T-helper 17 cell (primary cell): ENCODE measurements at places on chromosomes 1 and 21. TPM values are rescaled to one million over a fixed set of nuclear protein-coding genes. Genes with fewer than 3 reads are reported as not detected.

VAMP3 gene
- 59.3 TPM for total RNA-seq

- H3K36me3 ChIP-seq, result no peaks in the 10 kb centered on the region
- peaks cover 14% of the 10 kb centered on the region for H3K27me3 ChIP-seq
- no peak for DNase-seq
- H3K4me3 ChIP-seq, result no peak overlapping the region
Measured at GRCh38 chr1:234490793-234491479, 12.0 kb upstream of the TARBP1 start.

DNA sequence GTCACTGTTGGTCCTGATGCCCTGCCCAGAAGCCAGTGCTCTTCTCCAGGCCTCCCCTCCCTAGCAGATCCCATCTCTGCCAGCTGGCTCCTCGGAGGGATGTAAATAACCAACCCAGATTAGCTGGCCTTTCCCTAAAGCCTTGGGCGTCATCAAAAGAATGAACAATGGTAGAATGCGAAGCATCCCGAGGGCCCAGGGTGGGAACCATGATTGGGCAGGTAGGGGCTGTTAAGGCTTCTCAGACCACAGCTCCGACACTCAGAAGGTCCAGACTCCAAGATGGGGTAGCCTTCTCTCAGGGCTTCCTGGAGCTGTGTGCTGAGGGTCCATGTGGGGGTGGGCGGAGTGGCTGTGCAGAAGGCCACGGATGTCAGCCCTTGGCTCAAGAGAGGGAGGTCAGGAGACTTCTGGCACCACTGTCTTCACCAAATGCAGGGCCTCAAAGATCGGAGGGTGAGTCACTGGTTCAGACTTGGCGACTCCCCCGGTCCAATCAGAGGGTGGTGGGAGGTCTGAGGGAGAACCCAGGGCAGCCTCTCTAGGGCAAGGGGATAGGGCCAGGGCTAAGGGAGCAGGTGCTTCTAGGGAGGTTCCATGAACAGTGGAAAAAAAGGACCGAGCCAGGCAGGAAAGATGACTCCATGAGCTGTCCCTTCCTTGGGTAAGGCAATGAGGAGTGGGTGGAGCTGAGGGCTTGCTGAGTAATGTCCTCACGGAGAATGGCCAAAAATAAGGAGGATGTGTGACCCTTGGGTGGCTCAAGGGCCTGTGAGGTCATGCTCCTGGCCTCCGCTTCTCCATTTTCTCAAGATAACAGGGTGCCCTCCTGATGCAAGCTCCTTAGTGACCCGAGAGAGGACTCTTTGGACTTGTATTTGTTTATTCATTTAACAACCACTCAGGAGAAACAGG lies 58.4 kb upstream of the EPS8L3 start:
- no peak overlapping the region for H3K27ac ChIP-seq
- DNase-seq, result no peak
- H3K36me3 ChIP-seq, result no peaks in the 10 kb centered on the region
- H3K27me3 ChIP-seq, result no peaks in the 10 kb centered on the region
- no peak overlapping the region for H3K4me3 ChIP-seq

SON gene
- 324 TPM for total RNA-seq

DNA sequence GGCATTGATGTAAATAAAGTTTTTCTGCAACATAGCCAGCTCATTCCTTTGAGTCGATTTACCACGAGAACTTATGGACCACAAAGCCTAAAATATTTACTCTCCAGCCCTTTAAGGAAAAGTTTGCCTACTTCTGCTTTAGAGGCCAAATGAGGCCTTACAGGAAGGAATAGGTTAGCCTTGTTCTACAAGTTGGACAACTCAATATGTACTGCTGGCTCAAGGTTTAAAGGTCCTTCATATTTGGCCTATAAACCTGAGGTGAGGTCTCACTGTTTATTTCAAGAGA lies 144.5 kb upstream of the DNAH14 start:
- H3K4me1 ChIP-seq, result peaks cover 5% of the 10 kb centered on the region
- H3K27me3 ChIP-seq, result peaks cover 12% of the 10 kb centered on the region
- no peak overlapping the region for H3K4me3 ChIP-seq
- no peak overlapping the region for H3K27ac ChIP-seq
- DNase-seq, result no peak

DNA sequence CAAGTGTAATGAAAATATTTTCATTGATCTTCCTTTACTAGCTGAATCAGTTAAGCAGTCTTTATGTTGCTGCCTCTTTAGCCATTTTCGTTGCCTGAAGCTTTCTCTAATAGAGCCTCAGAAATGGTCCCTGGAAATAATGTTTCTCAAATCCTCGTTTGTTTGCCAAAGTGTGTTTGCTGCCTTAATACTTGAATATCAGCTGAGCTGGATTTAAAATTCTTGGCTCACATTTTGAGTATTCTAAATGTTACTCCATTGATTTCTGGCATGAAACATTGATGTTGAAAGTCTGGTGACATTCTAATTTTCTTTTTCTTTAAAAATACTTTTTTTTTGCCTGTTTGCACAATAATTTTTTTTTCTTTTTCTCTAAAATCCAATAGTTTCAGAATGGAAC lies 84.6 kb upstream of the SERBP1 start:
- H3K27me3 ChIP-seq, result peaks cover 7% of the 10 kb centered on the region
- H3K4me3 ChIP-seq, result no peak overlapping the region
- H3K27ac ChIP-seq, result no peak overlapping the region
- peaks cover 2% of the 10 kb centered on the region for H3K36me3 ChIP-seq

KRTAP12-4 gene
- total RNA-seq, result not detected

OR14A16 gene
- not detected for total RNA-seq

DNA sequence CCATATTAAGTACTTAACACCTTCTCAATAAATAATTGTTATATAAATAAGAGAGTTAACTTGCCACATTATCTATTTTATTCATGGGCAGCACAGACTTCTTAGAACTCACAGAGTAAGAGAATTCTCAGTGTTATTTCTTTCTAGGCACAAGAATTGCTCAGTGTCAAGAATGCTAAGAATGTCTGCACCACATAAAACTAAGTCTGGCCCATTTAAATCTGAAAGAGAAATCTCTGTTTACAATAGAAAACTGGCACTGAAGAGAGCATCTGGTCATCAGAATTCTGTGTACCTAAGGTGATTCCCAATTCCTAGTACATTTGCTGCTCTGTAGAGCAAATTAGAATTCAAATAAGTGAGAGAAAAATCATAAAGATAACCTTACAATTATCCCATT lies 3.8 kb downstream of the OR10K2 start:
- peaks cover 2% of the 10 kb centered on the region for H3K4me1 ChIP-seq
- H3K4me3 ChIP-seq, result no peak overlapping the region
- no peak for DNase-seq
- no peaks in the 10 kb centered on the region for H3K36me3 ChIP-seq

DNA sequence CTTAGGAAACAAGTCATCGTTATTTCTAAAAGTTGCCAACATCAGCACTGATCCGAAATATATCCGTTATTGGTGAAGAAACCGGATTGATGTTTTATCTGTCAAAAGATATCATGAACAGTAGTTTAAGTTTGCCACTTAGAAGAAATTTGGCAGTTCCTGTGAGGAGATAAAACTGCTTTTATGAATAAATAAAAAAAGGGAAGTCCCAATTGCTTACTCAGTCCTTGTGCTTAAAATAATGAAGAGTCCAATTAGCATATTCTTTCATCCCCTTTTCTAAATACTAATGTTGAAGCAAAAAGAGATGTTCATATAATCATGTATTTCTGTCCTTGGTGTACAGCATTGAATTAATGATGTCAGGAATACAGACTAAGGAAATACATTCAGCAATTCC lies 164.6 kb downstream of the NCAM2 start:
- H3K4me3 ChIP-seq, result no peak overlapping the region
- no peak for DNase-seq
- no peaks in the 10 kb centered on the region for H3K36me3 ChIP-seq
- no peaks in the 10 kb centered on the region for H3K27me3 ChIP-seq

DNA sequence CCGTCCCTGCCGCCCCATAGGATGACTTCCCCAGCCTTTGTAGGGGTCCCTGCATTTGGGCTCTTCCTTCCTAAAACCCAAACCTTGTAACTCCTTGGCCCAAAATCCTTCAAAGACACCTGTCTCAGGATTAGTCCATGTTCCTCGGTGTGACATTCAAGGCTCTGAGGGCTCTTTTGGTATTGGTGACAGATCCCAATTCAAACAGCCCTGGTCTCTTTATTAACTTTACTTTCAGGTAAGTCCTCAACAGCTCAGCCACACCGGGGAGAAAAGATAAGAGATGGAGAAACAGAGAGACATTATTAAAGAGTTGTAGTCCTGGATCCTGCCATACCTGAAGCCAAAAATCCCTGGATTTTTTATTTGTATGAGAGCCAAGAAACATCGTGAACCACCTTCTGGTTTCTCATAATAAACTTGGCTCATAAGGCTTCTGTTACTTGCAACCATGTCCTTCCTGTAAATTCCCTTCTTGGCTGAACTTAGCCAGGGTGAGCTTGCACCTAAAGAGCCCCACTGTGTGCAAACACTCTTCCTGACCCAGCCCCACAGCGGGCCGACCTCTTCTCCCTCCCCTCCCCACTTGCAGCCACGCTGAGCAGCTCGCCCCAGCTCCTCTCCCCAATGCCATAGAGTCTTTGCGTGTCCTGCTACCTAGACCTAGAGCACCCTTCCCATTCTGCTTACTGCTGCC lies 7.9 kb upstream of the MATN1 start:
- no peak for DNase-seq
- H3K36me3 ChIP-seq, result peaks cover 4% of the 10 kb centered on the region
- peak overlapping the region; percentile 80 for H3K27ac ChIP-seq

GRCh38 chr1:28508435-28508754 lies 2.6 kb downstream of the RCC1 start:
- H3K27me3 ChIP-seq, result no peaks in the 10 kb centered on the region
- H3K36me3 ChIP-seq, result peaks cover 14% of the 10 kb centered on the region
- peaks cover 50% of the 10 kb centered on the region for H3K4me1 ChIP-seq
- peak overlapping the region; percentile 99 for H3K27ac ChIP-seq
- no peak for DNase-seq

GRCh38 chr1:239250353-239251035 lies 135.9 kb upstream of the CHRM3 start:
- H3K36me3 ChIP-seq, result no peaks in the 10 kb centered on the region
- no peaks in the 10 kb centered on the region for H3K4me1 ChIP-seq
- no peaks in the 10 kb centered on the region for H3K27me3 ChIP-seq
- no peak overlapping the region for H3K4me3 ChIP-seq

DNA sequence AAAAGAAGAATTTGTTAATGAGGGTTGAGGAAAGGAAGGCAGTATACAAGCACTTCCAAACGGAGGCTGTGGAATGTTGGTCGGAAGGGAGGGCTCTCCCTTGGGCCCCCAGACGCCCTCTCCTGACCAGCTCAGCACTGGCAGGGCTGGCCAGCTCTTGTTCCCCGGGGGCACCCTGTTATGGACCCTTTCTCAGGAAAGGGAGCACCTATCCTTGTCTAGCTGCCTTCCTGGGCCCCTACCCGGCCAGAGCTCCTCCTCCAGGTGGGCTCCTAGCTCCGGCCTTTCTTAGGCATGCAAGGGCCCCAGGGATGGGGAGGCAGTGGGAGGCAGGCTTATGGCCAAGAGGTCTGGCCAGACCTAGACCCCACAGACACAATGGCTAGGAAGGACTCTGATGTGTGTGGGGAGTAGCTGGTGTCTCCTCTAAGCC lies 926 bp downstream of the BLACAT1 start:
- peaks cover 7% of the 10 kb centered on the region for H3K36me3 ChIP-seq
- no peak for DNase-seq
- H3K4me1 ChIP-seq, result peaks cover 15% of the 10 kb centered on the region
- H3K4me3 ChIP-seq, result no peak overlapping the region
- peaks cover 86% of the 10 kb centered on the region for H3K27me3 ChIP-seq

- no peak overlapping the region for H3K4me3 ChIP-seq
- peaks cover 5% of the 10 kb centered on the region for H3K36me3 ChIP-seq
- no peaks in the 10 kb centered on the region for H3K4me1 ChIP-seq
- no peak for DNase-seq
- no peak overlapping the region for H3K27ac ChIP-seq
- peaks cover 24% of the 10 kb centered on the region for H3K27me3 ChIP-seq
Measured at GRCh38 chr1:211724687-211725196, 49.3 kb upstream of the NEK2 start.

COQ8A gene
- 37.3 TPM for total RNA-seq

RNF186 gene
- total RNA-seq, result not detected

GRCh38 chr1:30449003-30449402 lies 274.4 kb downstream of the MATN1 start:
- no peak for DNase-seq
- peaks cover 6% of the 10 kb centered on the region for H3K36me3 ChIP-seq
- H3K27me3 ChIP-seq, result peaks cover 24% of the 10 kb centered on the region
- no peak overlapping the region for H3K27ac ChIP-seq
- peaks cover 2% of the 10 kb centered on the region for H3K4me1 ChIP-seq
- no peak overlapping the region for H3K4me3 ChIP-seq
